A549 (cell line): ENCODE measurements at places on chromosomes 5 and 9.

DNA sequence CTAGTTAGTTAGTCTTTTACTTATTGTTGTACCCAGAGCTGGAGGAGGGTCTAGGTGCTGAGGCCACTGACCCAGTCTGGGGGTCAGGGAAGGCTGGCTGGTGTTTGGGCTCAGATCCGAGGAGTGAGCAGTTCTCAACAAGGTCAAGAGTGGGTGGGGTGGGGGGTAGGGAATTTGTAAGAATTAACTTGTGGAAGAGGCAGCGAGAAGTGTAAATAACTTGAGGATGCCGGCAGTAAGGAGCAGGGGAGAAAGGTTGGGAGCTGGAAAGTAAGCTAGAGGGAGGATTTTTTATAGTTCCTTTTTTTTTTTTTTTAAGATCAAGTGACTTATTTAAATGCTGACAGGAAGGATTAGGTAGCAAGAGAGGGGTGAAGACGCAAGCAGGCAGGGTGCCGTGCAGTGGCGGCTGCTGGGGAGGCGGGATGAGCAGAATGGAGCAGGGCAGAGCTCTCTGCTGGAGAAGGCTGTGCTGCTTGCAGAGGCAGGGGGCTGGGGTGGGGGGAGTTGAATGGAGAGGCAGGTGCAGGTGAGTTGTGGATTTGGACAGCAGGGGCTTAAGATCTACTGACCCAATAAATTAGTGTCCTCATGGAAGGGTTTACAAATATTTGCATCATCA is 35.3 kb upstream of the SMIM32 start:
- DNase-seq: no peak

GRCh38 chr9:89317282-89317681 is 1.0 kb upstream of the SECISBP2 start:
- no peak for DNase-seq

GRCh38 chr5:177090813-177091212 is 4.1 kb downstream of the FGFR4 start:
- no peak for DNase-seq

GRCh38 chr9:96061293-96061987 is 185.9 kb downstream of the ERCC6L2 start:
- DNase-seq: peak; percentile 47

DNA sequence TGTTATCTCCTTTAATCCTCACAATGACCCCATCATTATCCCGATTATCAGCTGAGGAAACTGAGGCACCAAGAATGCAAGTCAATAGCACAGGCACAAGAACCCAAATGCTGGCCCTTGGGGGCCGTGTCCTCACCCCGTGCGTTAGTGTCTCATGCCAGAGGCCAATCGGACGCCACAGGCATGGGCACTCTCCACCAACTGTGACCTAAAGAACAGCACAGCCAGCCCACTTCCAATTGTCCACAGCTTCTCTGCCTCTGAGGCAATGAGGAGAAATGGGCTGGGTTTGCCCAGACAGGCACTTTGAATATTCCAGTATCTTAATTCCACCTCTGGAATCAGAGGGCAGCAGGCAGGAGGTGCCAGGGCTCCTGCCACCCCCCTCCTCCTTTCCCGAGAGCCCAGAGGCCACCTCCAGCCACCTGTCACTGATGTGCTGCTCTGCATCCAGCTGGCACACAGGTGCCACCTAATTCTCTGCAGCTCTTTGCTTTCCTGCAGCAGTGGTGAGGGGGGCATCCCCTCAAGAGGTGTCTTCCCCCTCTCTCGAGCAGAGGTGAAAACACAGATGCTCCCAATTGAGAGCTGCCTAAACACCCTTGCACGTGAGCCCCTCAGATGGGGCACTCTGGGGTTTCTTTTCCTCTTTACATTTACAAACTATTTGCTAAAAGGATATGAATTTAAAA is 107.5 kb downstream of the ROR2 start:
- no peak for DNase-seq

DNA sequence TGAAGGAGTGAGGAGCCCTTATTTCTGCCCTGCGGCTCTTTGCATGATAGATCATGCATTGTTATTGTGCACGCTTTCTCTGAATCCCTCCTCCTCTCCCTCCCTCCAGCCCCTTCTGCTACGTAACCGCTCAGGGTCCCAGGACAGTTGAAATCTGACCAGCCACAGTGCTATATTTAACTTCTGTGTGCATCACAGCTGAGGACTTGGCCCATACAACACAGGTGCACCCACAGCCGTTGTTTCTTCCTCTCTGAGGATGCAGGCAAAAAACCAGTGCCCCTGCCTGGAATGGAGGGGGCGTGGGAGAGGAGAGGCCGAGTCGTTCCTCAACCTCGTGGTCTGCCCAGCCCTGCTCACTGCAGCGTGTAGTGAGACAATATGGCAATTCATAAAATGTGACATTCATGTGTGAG is 335.6 kb upstream of the CLINT1 start:
- no peak for DNase-seq
